ENCODE measurements at places on chromosomes 6 and 20.

DNA sequence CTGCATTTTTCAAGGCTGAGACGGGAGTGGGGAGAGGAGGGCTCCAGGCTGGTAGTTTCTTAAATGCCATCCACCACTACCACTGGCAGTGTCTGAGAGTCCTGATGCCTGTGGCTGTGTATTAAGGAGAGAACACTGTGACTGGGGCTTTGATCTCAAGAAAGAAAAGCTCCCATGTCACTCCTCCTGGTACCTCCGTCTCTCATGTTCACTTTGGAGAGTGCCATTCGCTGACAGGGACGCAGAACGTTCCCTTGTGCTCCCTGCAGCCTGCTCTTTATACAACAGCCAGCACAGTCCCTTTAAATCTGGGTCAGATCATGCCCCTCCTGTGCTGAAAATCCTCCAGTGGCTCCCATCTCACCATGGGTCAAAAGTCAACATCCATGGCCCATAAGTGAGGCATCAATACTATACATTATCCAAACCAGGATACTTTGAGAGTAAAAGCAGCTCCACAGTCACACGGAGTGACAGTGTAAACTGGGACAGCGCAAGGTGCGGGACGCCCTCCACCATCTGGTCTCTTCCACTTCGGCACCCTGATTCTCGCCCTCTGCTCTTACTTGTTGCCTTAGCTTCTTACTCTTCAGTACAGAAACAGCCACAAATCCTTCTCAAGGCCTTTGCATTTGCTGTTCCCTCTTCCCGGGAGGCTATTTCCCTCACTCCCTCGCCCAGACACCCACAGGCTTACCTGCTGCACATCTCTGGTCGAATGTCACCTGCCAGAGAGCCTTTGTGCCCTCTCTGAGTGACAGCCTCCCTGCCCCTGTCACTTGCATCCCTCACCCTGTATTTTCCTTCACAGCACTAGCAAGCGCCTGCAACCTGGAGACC, 20.0 kb downstream of the PDYN start:
- no peak for DNase-seq

DNA sequence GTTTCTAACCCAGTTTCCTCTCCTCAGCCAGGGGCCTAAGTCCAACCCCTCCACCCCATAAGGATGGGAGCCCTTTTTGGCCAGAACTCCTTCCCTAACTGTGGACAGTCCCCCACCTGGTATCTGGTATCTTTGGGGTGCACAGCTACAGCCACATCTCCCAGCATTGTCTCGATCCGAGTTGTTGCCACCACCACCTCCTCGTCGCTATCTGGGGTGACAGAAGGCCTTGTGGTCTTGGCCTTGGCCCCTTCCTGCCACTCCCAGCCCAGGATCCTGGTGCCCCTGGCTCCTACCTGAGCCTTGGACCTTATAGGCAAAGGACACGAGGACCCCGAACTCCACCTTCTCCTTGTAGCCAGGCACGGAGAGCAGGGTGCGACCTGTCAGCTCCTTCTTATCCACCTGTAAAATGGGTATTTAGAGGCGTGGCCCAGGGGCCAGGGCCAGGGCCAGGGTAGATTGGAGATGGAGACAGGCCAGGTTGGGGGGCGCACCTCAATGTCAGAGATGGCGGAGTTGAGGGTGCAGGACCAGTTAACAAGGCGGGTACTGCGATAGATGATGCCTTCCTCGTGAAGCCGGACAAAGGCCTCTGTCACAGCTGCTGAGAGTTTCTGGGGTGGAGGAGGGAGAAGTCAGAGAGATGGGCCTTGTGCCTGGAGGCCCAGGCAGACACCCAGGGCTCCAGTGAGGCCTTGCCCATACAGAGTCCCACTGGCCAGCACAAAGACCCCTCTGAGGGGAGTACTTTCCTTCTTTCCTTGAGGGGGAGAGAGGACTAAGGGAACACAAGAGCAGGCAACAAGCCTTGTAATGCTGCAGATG, 7.2 kb upstream of the VWA7 start:
- no peak for DNase-seq

DNA sequence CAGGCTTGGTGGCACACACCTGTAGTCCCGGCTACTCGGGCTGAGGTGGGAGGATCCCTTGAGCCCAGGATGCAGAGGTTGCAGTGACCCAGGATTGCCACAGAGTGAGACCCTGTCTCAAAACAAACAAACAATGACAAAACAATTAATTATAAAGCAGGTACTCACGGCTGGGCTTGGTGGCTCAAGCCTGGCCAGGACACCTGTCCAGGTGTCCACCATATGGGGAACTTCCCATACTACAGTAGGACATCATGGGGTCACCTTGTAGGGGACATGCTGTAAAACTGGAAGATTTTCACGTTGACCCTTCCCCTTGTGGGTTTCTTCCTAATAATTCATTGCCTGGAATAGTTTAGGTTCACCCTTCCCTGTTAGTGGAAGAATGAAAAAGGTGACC, 30.7 kb upstream of the RPL7L1 start:
- no peak for DNase-seq

GRCh38 chr6:106870824-106871717, 103.5 kb downstream of the CD24 start:
- no peak for DNase-seq

DNA sequence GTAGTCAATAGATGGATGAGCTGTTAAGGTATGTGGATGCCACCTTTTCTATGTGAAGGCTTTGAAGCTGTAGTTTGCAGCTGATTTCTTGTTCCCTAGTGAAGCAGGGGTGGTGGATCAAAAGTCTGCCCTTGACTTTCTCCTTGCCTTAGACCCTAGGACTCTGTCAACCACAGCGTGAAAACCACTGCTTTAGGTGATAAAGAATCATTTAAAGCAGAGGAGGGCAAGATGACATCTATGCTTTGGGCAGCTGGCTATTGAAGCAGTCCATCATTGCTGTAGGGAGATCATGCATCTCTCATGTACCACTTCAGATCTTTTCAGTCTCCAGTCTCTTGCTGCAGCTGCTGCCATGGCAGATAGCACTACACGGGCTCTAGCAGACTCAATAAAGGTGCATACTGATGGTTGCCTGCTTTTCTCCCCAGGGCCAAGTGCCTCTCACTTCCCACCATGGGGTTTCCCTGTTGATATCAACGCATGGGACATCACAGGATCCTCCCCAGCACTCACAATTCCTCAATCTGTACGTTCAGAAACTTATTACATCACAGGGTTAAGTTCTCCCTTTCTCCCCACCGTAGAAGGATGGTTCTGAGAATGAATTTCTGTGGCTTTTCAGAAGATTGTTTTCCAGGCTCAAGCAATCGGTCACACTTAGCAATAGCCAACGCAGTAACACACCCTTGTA, 122.0 kb upstream of the STMND1 start:
- DNase-seq: no peak

DNA sequence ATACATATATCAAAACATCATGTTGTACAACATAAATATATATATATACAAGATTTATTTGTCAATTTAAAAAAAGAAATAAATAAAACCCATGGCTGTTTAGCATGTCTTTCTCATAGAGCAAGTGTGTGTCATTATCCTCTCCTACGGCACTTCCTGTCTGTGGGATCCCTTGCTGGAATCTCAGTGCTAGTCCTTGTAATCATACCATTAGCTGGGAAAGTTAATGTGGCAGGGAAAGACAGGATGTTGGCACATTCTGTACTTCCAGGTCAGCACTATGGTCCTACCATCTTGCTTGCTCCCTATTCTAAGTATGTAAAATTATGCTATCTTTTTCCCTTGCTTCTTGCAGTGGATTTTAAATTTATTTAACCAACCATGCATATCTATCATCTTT, 9.5 kb upstream of the SLC17A3 start:
- DNase-seq: no peak

GRCh38 chr6:115768500-115768899, 292.2 kb downstream of the FRK start:
- DNase-seq: no peak

DNA sequence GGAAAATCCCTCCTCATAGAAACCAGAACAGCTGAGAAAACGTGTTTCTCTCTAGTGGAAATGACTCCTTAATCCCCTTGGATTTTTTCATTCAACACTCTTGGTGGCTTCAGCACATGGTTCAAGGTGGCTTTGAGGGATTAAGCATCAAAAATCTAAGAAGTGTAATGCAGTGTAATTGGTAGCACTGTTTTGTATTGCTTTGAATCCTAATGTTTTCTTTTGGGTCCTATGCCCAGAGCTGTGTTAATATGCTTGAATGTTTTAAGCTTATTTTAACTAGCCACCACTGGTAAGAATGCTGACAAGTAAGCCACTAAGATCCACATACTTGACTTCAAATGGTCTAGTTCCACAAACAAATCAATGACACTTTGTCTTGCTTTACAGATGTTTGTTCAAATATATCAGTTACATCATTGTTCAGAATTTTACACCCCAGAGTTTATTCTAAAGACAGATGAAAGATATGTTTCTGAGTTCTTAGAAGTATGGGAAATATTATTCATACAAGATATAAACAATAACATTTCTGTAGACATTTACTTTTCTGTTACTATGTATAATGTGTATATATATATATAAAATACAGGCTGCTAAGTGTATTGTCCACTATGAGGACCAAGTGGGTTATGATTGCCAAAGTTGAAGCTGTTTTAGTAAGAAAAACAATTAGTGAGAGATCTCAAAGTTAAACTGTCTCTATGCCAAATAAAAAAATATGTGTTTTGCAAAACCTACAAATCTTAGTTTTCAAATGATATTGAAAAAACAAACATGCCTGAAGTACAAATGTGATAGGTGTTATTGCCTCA, 220.8 kb downstream of the OGFRL1 start:
- no peak for DNase-seq

GRCh38 chr6:75370011-75370410, 85.4 kb upstream of the TMEM30A start:
- DNase-seq: no peak

- DNase-seq: no peak
Measured at GRCh38 chr20:52175840-52176239, 15.7 kb downstream of the ZFP64 start.

DNA sequence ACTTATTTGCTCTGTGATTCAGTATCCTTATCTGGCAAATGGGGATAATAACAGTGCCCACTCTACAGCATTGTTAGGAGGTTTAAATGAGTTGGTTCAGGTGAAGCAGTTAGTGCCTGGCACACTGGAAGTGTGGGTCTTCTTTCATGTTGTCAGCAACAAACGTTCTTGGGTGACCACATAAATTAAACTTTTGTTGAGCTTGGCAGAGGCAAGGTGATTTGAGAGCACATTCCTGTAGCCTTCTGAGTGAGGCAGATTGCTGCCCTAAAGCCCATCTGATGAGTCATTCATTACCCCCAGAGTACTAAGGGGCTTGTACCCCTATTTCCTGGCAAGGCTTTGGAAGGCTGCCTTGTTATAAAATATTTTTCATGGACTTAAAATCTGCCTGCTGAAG, 25.8 kb downstream of the SEC23B start:
- no peak for DNase-seq

- no peak for DNase-seq
Measured at GRCh38 chr6:36625158-36625919, 31.2 kb downstream of the SRSF3 start.

GRCh38 chr20:58022711-58023110, 205.7 kb downstream of the ANKRD60 start:
- no peak for DNase-seq

DNA sequence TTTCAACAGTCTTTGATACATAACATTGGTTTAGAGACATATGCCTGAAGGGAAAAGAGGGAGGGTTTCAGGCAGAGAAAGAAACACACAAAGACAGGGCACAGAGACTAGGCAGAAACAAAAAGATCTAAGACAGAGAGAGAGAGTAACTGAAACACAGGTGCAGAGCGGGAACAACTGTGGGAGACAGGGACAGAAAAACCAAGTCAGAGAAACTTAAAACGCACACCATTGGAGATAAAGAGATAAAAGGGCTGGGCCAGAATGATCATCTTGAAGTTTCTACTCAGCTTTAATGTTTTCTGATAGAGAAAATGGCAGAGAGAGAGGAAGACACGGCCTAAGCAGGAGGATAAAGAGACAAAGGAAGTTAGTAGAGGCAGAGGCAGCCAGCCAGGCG, 11.8 kb downstream of the UNC5CL start:
- DNase-seq: no peak

- no peak for DNase-seq
Measured at GRCh38 chr20:2750491-2751251, 49.8 kb downstream of the CPXM1 start.

All from NCI-H1048 (cell line).